ENCODE measurements at places on chromosomes 3 and 15.

- no peak for DNase-seq
These were observed 542 bp downstream of the ACAA1 start for GRCh38 chr3:38136393-38136776.

DNA sequence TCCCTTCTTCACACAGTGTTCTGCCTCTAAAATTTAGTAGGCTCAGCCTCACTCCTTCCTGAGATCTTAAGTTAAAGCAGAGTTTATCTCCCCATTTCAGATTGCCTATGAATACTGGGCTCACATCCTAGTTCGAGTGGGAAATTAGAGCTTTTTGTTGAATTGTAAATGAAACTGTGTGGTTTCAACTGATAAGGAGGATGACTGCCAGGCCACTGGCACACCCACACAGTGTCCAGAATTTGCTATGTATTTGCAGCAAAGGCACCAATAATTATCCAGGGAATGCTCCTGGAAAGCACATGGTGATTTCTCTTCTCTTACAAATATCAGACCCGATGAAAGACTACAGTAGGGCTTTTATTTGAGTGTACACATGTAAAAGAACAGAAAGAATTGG lies 308.1 kb upstream of the COL8A1 start:
- DNase-seq, result no peak

- no peak for DNase-seq
These were observed 256.1 kb upstream of the PROK2 start for GRCh38 chr3:72041076-72041475.

GRCh38 chr3:105518203-105518602 lies 151.5 kb downstream of the ALCAM start:
- DNase-seq, result no peak

DNA sequence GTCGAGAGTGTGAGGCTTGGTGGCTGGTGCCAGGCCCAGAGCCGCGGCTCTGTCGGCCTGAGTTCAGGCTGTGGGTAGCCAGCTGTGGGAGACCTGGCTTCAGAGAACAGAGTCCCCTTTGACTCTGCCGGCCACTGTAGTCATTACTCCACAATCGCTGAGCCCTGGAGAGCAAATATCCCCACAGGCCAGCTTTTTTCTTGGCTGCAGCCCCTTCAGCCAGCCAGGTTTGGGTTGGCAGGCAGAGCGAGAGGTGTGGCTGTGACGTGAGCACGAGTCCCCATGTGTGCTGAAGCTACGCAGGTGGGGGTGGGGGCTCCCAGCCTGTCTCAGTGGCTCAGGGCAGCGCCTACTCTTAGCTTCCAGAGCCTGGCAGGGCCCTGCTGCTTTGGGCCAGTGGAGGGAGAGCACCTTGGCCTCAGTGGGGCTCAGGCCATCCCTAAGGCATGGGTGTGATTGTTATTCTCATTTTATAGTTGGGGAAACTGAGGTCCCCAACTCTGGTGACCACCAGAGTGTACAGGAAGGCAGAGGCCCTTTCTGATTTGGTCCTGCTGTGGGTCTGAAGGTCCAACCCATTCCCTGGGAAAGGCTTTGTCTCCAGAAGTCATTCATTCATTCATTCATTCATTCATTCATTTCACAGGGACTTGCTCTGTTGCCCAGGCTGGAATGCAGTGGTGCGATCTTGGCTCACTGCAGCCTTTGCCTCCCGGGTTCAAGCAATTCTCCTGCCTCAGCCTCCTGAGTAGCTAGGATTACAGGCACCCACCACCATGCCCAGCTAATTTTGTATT lies 45.7 kb upstream of the LCTL start:
- no peak for DNase-seq

GRCh38 chr3:132596816-132597433 lies at the start of gene ACKR4:
Gene ACKR4 (plus strand): TSS chr3:132597270. CDS start chr3:132600398, 3,128 bp downstream.
- no peak for DNase-seq

DNA sequence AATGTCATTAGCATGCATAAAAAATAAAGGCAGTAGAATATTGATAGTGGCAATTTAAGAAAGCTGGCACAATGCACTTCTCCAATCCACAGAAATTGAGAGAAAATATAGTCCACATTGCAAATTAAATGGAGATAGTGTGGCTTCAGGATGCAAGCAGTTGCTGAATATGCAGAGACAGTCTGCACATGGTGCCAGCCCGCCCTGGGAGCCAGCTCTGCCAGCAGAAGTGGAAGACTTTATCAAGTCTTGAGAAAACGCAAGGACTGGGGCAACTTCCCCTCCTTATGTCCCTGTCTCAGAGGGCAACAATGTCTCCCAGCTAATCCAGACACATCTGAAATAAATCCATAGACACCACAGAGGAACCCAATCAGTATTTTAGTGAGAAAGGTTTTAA lies 57.2 kb downstream of the MB21D2 start:
- no peak for DNase-seq

- DNase-seq, result no peak
These were observed 50.6 kb downstream of the DGKG start for GRCh38 chr3:186311441-186311840.

- DNase-seq, result no peak
These were observed 3.1 kb downstream of the SKOR1 start for GRCh38 chr15:67828278-67828968.

- DNase-seq, result no peak
These were observed 134.3 kb upstream of the PRR20G start for GRCh38 chr3:127421943-127422662.

GRCh38 chr3:136018876-136019275 lies 53.3 kb downstream of the PPP2R3A start:
- no peak for DNase-seq

- DNase-seq, result no peak
These were observed 39.4 kb downstream of the KPNA1 start for GRCh38 chr3:122475316-122475715.

Measured in renal cortex interstitium (tissue), 15 donors.